ENCODE measurements at places on chromosomes 2 and 18.

GRCh38 chr18:36620788-36621187 lies 208.0 kb downstream of the TPGS2 start:
- no peak for DNase-seq

DNA sequence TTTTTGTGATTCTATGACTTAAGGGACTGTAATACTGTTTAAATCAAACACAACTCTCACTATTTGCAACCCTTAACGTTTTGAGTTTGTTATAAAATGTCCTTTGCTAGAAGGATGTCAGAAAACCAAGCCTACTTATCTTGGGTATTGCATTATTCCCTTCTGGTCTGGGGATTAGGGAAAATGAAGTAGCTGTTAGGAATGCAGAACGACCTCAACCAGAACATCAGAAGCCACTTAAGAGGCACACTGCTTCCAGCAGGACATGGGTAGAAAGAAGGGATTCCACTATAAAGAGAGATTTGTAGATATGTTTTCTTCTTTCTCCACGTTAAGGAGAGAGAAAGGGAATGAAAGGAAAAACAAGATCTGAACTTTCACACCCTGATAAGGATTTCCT lies 101.2 kb downstream of the SETBP1 start:
- DNase-seq, result no peak

- no peak for DNase-seq
Measured at GRCh38 chr2:44578471-44579093, 216.8 kb downstream of the CAMKMT start.

DNA sequence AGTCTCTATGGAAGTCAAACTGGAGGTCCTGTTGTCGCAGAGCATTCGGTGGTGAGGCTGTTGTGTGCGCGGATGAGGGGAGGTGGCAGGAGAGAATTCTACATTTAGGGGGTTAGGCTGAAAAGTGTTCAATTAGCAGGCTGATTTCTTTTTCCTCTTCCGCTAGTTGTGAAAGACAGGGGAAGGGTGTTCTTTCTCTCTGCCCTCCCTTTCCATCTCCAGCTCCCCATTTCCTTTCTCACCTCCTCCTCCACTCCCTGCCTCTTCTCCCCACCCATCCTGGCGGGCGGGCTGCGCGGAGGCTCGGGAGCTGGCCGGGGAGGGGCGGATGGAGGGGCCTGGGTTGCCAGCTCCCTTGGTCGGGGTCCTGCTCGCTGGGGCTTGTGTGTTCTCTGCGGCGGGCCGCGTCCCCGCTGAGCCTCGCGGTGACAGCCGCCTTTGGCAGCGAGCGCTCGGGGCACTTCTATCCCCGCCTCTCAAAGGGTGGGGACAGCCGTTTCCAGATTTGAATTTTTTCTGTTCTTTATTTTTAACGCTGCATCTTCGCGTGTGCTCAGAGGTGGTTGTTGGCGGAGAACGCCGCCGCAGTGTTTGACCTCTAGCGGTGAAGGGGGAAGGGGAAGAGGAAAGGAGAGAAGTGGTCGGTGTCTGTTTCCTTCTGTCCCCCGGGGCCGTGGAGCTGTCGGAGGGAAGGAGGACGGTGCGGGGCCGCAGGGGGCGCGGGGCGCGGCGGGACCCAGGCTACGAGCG lies 3.6 kb downstream of the SOX11 start:
- DNase-seq, result no peak

DNA sequence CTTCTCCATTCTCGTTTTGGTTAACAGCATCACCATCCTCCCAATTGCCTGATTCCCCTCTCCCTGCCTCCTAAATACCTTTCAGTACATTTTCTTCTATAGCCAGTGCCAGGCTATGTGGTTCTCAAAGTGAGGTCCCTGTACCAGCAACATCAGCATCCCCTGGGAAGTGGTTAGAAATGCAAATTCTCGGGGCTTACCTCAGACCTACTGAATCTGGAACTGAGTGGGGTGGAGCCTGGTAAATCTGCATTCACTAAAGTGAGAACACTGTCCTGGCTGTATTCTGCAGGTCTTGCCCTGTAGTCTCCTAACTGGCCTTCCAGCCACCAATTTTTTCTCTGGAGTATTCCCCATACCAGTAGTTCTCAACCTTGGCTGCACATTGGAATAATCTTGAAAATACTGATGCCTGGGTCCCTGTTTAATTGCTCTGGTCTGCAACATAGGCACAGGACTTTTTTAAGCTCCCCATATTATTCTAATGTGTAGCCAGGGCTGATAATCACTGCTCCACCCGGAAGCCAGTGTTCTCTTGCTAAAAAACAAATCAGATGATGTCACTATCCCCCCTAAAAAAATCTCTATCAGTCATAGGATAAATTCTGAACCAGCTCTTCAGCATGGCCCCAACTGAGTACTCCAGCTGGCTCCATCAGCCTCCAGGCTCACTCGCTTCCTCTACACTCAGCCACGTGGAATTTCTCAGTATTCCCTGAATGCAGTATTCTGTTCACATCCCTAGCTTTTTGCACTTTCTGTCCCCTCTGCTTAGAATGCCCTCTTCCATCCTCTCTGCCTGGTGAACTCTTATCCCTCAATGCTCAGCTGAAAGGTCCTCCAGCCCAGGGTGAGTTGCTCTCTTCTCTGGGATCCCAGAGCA lies 98.4 kb downstream of the CDK15 start:
- no peak for DNase-seq

- no peak for DNase-seq
Measured at GRCh38 chr2:160694631-160695030, 201.0 kb upstream of the RBMS1 start.
